PC-3 (cell line): ENCODE measurements at places on chromosomes 3 and 15.

GRCh38 chr3:197545571-197545970 lies 10.2 kb downstream of the BDH1 start:
- DNase-seq, result no peak

GRCh38 chr3:42668413-42668760 lies 14.9 kb downstream of the ZBTB47 start:
- DNase-seq, result no peak

DNA sequence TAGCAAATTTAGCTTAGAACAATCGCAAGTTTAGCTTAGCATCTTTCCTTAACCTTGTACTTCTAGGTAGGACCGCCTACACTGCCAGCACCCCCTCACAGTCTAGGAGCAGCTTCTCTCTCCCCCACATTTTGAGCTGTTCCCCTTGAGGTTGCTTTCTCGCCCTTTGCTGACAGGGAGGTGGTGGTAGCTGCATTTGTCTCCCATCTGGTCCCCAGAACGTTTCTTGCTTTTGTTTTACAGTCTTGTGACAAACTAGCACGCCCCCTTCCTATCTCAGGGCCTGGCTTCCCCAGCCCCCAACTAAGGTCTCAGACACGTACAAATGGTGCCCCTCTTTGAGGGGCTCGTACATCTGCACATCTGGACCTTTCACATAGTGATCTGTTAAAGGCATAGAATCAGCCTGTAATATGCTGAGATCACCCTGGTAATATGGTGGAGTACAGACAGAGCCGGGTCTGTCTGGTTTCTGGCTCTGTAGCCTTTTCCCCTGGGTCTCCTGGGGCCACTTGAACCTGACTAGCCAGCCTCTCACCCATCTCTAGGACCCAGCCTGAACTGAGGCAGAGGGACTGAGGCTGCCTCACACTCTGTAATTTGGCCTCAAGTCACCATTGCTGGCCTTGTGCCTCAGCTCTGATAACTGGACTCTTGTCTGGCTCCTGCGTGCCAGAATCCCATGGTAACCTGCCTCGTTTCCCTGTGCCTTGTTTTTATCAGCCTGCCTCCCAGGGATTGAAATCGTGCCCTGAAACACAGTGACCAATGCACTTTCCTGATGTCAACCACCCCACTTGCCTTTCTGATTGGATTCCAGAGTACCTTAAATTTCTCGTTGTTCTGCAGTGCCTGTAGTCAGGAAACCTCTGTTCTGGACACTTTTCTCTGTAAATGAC lies 27.7 kb downstream of the CRTC3 start:
- no peak for DNase-seq

DNA sequence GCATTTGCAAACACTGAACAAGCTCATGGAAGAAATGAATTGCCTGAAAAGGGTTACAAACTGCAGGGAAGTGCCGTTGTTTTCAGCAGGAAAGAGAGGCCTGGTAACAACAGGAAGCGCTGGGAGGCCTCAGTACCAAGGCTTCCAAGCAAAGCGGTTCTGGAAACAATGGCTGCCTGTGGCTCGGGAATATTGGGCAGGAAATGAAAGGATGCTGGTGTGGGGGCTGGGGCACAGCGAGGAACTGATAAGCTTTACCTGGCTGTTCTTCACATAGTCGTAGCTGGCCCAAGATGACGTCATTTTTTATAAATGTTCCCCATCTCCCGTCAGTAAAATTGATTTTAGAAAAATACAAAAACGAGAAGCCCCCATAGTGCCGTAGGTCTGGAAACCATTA lies 55.9 kb downstream of the ARHGAP31 start:
- DNase-seq, result no peak

DNA sequence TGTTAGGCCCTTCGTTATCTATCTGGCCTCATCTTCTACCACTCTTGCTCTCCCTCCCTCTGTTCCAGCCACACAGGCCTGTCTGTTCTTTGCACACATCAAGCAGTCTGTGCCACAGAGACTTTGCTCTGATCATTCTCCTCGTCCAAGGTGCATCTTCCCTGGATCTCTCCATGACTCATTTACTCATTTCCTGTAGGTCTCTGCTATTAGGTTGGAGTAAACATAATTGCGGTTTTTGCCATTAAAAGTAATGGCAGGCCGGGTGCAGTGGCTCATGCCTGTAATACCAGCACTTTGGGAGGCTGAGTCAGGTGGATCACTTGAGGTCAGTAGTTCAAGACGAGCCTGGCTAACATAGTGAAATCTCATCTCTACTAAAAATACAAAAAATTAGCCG lies 9.5 kb upstream of the C3orf49 start:
- DNase-seq, result peak; percentile 54

DNA sequence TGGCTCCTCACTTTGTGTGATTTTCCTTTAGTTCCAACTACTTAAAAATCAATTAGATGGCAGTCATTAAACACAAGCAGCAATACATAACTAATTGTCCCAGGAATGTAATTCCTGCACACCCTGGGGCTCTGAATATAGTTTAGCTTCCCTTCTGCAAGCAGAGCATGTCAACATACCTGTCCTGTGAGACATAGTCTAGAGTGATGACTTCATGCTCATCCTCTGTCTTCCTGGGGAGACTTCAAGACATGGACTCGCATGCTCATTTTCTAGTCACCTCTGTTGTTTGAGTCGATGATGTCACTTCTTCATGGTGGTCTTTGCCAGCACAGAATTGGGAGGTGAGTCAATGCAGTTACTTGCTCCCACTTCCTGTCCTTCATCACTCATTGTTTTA lies 15.7 kb downstream of the C3orf52 start:
- peak; percentile 89 for DNase-seq

DNA sequence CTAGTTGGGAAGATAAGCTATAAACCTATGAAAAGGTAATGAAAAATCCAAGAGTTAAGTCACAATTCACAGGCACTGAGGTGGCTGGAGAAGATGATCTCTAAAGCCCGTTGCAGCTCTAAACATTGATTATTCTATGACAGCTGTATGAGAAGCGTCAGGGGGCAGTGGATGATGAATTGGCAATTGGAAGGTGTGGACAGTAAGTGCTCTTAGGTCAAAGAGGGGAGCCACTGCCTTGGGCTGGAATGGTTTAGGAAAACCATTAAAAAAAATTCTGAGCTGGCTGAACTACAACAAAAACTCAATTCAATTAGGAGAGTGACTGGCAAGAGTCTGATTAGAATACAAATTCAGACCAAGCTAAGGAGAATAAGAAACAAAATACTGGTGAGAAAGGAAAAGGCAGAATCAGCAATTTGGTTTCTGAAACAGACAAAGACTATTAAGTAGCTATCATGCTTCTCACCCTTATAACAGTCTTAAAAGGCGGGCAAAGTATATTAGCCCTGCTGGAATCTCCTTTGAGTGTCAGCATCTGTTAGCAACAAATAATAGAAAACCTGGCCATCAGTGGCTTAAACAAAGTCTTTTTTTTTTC lies 8.8 kb upstream of the NMD3 start:
- DNase-seq, result no peak

- peak; percentile 61 for DNase-seq
These were observed 246.5 kb upstream of the GOLIM4 start for GRCh38 chr3:168341956-168342936.

DNA sequence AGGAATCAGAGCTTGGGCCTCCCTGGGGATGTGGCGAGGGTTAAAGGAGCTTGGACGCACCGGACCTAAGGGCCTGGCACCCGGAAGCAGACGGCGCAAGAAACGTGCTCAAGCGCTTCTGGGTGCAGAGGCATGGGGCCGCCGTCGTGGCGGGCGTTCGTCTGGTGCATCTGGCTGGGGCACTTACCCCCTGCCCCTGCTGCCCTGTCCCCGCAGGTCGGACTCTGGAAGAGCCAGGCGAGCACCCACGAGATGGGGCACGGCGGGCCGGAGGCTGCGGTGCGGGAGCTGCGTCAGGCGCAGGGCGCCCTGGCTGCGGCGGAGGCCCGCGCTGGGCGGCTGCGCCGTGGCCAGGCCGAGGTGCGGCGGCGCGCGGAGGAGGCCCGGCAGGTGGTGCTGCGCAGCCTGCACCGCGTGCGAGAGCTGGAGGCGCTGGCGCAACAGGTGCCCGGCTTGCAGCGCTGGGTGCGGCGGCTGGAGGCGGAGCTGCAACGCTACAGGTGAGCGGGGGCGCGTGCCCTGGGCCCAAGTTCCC lies 2.5 kb downstream of the EFCC1 start:
- peak; percentile 54 for DNase-seq

GRCh38 chr3:10551821-10552630 lies 46.6 kb upstream of the ATP2B2 start:
- DNase-seq, result peak; percentile 80

DNA sequence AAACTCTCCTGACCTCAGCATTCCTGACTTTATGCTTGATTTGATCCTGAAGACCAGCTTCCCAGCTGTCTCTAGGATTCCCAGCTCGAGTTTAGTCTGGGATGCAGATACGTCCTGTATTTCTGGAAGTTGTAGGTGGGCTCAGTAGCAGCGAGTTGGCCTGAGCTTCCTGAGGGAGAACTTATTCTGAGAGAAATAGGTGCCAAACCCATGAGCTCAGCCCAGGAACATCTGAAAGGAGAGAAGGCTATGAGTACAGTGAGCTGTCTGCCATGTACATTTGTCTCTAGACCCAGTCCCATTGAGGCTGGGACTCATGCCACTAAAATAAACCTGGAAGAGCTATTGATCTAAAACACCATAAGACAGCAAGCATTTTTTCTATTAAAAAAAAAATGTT lies 36.6 kb upstream of the SLC9A9 start:
- no peak for DNase-seq

GRCh38 chr3:102629943-102630342 lies 195.1 kb downstream of the ZPLD1 start:
- DNase-seq, result no peak

DNA sequence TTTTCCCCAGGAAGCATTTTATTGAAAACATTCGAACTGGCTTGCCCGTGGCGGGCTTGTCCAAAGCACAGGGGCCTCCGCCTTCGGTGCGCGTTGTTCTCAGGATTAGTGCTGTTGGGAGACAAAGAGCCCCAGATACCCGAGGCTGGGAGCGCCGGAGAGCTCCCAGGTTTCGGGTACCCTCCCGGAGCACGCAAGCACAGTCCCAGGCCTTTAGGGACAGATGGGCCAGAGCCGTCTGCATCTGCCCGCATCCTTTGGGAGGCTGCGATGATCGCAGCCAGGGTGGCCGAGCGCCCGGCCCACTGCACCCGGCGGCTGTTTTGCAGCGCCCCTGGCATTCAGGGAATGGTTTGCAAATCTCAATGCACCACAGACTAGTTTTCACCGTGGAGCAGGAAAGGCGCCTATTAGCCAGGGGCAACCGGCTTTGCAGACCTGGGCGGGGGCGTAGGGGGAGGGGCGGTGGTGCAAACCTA lies 5.0 kb upstream of the FEZF2 start:
- no peak for DNase-seq

- DNase-seq, result no peak
These were observed at the start of gene NPAP1 for GRCh38 chr15:24675332-24676144. TSS of gene NPAP1 (plus strand) at chr15:24675775. CDS start at chr15:24675868, 93 bp downstream.

GRCh38 chr15:69478259-69478781 lies 25.7 kb downstream of the RPLP1 start:
- peak; percentile 69 for DNase-seq

DNA sequence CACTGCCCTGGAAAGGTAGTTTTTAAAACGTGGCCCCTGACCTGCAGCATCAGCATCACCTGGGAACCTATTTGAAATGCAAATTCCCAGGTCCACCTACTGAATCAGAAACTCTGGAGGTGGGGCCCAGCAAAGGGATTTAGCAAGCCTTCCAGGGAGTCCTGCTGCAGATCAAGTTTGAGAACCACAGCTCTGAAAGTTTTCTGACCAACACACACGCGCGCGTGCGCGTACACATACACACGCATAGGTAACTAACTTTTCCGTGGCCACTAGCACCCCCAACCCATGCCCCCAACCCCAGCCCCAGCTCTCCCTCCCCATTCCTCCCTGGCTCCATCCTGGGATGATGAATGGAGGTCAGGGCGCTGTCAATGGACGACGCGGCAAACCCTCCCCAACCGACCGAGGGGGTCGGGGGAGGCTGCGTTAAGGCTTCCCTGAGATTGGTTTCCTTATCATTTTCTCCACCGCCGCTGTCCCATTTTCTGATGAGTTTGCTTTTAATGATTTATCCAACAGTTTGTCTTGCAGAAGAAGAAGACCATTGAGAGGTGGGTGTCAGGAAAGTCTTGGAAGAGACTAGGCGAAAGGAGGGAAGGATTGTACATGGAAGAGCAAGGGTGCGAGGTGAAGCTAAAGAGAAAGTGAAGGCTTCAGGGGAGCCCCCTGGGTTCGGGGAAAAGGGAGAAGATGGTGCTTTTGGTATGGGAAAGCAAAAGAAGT lies 590 bp upstream of the BOC start:
- DNase-seq, result no peak

DNA sequence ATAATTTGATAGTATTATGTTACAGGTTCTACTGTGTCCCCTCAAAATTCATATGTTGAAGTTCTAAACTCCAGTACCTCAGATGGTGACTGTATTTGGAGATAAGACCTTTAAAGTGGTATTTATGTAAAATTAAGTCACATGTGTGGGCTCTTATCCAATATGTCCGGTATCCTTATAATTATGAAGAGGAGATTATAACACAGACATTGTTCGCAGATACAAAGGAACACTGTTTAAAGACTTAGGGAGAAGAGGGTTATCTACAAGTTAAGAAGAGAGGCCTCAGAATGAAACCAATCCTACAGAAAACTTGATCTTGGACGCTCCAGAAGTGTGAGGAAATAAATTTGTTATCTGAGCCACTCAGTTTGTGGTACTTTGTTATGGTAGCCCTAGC lies 50.9 kb downstream of the DPH6 start:
- DNase-seq, result no peak

DNA sequence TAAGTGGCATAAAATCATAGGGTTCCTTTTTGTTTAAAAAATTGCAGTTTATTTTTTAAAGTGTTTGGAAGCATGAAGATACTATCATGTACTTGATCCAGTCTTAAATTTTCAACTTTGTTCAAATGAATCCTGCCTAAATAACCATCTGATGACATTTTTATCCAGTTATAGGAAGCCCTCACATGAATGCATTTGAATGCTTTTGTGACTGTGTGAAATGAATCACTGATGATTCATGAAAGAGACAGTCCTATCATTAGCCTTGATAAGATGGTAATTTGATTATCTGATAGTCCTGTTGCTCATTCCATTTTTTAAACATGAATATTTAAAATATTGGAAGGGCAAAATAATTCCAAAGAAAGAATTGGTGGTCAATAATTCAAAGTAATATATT lies 401.9 kb upstream of the ROBO2 start:
- DNase-seq, result no peak

GRCh38 chr15:90113166-90113565 lies 10.9 kb upstream of the IDH2 start:
- DNase-seq, result no peak

DNA sequence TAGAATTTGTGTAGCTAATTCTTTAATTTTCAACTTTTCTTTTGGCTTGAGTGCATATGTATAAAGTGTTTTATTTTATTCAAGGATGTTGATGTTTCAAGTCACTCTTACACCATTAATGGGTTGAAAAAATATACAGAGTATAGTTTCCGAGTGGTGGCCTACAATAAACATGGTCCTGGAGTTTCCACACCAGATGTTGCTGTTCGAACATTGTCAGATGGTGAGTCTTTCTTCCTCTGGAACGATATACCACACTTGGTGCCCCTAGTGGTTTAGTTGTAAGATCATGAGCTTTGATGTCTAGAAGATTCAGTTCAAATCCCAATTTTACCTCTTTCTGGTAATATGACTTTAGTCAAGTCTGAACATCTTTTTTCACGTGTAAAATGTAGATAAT lies 119.3 kb downstream of the HCN4 start:
- no peak for DNase-seq

GRCh38 chr3:127030508-127031412 lies 47.8 kb downstream of the PLXNA1 start:
- no peak for DNase-seq
